ENCODE measurements at places on chromosomes 7 and 10. TPM values are rescaled to one million over a fixed set of nuclear protein-coding genes. Genes with fewer than 3 reads are reported as not detected.

- DNase-seq = no peak
Measured at GRCh38 chr7:25951414-25952260, 200.4 kb upstream of the NFE2L3 start.

Gene ARF5
- total RNA-seq = 163 TPM

Gene SFRP5
- total RNA-seq = not detected

DNA sequence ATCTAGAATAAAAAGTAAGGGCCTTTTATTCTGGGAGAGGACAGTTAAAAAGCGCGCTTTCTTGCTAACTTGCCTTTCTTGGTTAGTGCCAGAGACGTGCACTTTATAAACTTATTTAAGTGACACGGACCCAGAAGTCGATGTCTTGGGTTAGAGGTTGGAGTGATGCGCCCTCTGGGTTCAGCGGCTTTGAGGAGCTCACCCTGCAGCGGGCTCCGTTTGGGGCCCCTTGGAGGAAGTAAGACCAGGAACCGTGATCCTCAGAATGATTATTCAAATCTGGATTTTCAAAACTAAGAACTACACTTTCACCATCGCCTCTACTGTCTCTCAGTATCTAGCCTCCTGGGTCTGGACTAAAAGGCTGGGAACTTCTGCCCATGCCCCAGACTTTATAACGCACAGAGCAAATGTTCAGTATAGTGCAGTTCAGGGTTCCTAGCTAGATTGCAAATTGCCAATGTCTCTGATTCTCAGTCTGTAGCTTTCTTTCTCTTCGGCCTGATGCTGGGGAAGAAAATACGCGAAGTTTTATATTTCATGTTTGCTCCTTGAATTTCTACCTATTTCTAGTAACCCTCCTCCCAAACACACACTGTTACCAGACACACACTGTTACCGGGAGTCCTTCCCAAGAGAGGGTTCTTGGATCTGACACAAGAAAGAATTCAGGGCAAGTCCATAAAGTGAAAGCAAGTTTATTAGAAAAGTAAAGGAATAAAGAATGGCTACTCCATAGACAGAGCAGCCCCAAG, 18.6 kb upstream of the SMO start:
- no peak for DNase-seq

DNA sequence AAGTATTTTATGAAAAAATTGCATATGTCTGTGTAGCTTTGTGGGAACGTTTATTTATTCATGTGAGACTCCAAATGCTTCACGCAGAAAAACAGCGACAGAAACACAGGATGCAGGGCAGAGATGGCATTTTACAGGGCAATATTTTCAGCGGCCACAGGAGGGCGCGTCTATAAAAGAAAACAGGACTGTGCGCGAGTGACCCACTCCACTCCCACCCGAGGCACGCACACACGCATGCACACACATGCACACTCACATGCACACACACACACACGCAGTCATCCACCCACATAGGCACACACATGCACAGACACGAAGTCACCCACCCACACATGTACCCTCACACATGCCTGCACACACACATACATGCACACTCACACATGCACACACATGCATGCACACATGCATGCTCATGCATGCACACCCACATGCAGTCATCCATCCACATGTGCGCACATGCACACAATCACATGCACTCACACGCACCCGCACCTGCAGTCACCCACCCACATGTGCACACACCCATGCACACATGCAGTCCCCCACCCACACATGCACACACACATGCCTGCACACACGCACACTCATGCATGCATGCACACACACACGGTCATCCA, 96.3 kb downstream of the DNAJB6 start:
- peak; percentile 66 for DNase-seq

Gene FFAR4
- 1.5 TPM for total RNA-seq

- DNase-seq = no peak
Measured at GRCh38 chr10:103454026-103454425, 1.9 kb upstream of the CALHM2 start.

DNA sequence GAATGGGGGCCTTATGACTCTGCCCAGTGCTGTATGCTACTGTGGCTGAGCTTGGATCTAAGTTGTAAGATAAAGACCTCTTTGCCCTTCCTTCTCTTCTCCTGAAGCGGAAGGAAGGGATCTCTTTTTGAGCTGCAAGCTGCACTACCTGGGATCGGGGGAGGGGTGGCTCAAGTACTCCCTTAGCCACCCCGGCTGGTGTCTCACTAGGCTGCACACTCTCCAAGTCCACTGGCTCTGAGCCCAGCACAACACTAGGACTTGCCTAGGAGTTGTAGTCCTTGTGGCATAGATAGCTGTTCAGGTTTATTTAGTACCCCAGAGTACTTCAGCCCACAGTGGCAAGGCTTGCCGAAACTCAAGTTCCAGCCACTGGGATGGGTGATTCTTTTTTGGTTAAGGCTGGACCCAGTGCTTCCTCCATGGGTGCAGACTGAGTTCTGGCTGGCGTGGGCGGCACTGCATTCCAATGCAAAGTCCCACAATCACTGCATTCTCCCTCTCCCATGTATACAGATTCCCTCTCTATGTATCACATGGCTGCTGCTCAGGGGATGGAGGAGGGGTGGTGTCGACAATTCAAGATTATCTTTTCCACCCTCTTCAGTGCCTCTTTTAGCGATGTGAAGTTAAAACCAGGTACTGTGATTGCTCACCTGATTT, 76.2 kb upstream of the SLC25A13 start:
- DNase-seq = no peak

Gene GIMAP4
- total RNA-seq = not detected

GRCh38 chr7:39353615-39354376, 212.4 kb upstream of the YAE1 start:
- DNase-seq = no peak

Gene PROSER2
- 66.0 TPM for total RNA-seq

DNA sequence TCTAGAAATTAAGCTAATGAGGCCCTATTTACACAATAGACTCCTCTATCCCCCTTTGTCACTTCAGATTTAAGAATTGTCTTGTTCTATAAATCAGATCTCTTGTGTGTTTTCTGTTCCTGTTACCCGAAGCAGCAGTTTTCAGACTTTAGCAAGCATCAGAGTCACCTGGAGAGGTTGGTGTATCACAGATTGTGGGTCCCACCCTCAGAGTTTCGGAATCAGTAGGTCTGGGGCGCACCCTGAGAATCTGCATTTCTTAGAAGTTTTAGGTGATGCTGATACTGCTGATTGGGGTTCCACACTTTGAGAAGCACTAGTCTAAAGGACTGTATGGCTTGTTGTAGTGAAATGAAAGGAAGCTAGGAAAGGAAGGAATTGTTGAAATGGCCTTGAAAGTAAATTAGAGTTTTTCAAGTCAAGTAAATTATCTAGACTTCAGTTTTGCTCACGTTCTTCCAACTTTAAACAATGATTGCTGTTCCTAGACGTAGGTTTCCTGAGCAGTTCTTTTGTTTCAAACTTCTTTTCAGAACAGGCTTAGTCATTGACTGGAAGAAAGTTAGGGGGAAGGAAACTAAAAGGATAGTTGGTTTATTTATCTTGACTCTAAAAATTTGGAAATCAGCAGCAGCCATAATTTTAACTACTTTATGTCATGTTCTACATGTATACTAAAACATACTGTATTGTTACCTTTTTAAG, 15.7 kb downstream of the BPGM start:
- no peak for DNase-seq

- DNase-seq = no peak
Measured at GRCh38 chr7:12796397-12797127, 109.1 kb downstream of the ARL4A start.

DNA sequence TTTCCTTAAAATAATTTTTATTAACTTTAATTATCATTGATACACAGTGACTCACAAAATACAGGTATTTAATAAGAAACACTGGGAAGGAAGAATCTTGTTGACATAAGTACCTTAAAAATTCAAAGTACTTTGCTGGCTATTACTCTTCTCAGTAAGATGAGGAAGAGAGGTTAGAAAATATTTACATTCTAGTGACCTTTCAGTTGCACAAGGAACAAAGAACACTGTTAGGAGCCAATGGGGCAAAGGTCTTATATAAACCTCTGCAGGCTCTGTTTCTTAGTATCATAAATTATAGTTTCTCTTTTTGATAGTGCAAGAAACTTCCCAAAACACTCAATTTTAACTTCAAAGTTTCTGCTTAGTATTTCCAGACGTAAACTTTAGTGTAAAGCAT, 4.8 kb upstream of the TAX1BP1 start:
- DNase-seq = peak; percentile 24

DNA sequence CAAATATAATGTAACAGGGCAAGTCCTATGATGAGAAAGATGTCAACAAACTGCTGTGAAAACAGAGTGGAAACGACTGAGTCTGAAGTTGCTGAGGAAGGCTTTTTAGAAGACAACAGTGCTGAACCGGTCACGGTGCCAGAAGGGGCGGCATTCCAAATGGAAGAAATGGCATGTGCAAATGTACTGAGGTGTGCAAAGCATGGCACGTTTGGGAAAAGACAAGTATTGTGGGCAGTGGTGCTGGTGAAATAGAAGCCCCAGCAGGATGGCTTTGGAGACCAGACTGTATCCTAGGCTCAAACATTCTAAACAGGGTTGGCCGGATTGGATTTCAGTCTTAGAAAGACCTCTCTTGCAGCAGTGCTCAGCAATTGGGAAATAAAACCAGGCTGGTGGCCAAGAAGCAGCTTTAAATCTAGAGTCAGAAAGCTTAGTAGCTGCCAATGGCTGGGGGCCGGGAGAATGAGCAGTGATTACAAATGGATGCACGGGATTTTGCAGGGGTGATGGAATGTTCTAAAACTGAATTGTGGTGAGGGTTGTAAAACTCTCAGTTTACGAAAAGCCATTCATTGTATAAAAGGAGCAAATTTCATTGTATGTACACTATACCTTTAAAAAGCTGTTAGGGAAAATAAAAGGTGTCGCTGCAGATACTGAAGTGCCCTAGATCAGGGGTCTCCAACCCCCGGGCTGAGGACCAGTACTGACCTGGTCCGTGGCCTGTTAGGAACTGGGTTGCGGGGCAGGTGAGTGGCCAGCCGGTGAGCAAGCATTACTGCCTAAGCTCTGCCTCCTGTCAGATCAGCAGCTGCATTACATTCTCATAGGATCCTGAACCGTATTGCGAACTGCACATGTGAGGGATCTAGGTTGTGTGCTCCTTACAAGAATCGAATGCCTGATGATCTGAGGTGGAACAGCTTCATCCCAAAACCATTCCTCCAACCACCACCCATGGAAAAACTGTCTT, 141.6 kb downstream of the HIBADH start:
- DNase-seq = no peak

Gene SPDYE5
- total RNA-seq = not detected

DNA sequence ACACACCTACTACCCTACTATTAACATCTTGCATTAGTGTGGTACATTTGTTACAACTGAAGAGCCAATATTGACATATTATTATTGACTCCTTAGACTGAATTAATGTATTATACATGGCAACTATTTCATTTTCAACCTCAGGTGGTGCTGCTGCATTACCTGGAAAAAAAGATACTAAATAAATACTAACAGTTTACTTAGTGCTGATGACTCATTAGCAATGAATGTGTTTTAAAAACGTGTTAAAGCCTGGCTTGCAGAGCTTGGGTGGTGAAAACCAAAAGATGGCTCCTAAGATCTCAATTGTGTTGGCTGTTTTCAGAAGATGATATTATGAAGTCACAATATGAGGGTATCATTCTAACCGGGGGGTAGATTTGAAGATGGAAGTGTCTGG, 34.8 kb downstream of the CFAP43 start:
- peak; percentile 73 for DNase-seq

Gene RAB19
- total RNA-seq = 1.3 TPM

GRCh38 chr10:3111621-3112163, 44.3 kb downstream of the PFKP start:
- DNase-seq = no peak

Gene VAX1
- 0.98 TPM for total RNA-seq

DNA sequence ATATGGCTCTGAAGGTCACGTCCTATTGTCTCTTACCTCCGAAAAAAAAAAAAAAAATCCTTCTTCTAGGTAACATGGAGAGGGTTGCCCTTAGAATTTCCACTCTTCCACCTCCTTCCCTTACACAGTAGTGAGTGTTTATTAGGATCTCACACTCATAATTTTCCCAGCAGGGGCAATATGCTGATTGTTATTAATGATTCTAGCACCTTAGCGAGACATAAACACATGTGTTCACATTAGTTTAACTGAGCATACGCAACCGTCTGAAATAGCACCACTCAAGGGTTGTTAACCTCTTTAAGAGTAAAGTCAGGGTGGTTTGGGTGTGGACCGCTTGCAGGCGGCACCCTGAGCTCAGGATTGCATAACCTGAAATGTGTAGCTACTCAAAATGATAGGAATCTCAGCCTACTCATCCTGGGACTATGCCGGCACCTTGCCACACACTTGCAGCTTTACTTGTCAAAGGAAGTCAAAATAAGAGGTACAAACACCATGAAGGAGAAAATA, 52.2 kb downstream of the CPEB3 start:
- DNase-seq = peak; percentile 86

DNA sequence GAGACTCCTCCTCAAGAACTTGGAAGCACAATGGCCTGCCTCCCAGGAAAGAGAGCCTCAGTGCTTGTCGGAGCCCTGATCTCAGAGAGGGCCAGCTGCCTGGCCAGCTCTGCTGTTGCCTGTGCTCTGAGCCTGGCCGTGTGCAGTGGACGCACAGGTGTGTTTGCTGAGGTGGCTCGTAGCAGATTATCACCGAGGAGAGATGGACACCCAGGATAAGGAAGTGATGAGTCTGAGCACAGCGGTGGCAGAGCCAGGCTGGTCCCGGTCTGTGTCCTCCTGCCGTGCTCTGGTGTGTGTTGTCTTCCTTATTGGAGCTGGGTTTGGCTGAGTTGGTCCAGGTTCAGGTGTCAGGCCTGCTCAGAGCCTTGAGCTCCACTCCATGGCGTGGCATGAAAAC, 208.5 kb downstream of the EBF3 start:
- DNase-seq = no peak

DNA sequence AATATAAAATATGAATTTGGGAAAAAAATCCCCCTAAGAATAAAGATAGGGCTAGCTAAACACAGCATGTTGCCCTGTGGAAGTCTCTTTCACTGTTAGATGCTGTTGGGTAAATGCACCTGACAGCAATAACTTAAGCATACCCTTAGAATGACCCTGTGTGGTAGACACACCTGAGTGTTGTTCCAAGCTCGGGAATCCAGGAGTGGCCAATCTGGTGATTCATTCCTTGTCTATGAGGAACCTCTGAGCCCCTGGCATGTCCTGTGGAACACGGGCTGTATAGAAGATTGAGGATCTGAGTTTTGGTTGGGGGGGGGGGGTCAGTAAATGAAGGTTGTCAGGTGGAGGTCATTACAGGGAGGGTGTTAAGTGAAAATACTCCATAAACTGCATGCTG, 730.0 kb upstream of the IGFBP3 start:
- peak; percentile 91 for DNase-seq

DNA sequence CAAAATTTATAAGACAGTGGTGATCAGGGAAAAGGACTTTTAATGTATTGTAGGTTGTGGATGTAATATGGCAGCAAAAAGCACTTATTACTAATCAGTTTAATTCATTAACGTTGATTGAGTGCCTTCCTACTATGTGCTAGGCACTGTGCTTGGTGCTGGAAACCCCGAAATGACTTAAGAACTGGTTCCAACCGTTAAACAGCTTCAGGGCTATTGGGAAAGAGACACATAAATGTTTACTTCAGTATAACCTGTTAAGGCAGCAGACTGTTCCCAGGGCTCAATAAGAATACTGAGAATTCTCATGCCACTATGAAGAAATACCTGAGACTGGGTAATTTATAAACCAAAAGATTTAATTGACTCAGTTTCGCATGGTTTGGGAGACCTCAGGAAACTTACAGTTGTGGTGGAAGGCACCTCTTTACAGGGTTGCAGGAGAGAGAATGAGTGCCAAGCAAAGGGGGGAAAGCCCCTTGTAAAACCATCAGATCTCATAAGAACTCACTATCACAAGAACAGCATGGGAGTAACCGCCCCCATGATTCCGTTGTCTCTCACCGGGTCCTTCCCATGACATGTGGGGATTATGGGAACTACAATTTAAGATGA, 1.1 kb upstream of the SLC25A13 start:
- DNase-seq = no peak
